Ovary (tissue), 10 donors: ENCODE measurements at places on chromosomes 1 and 21.

GRCh38 chr1:89545264-89546038 lies 20.8 kb downstream of the LRRC8B start:
- DNase-seq, result no peak
- H3K27me3 ChIP-seq, result no peaks in the 10 kb centered on the region
- H3K4me1 ChIP-seq, result peaks cover 1% of the 10 kb centered on the region
- no peak overlapping the region for H3K27ac ChIP-seq
- H3K36me3 ChIP-seq, result no peaks in the 10 kb centered on the region

DNA sequence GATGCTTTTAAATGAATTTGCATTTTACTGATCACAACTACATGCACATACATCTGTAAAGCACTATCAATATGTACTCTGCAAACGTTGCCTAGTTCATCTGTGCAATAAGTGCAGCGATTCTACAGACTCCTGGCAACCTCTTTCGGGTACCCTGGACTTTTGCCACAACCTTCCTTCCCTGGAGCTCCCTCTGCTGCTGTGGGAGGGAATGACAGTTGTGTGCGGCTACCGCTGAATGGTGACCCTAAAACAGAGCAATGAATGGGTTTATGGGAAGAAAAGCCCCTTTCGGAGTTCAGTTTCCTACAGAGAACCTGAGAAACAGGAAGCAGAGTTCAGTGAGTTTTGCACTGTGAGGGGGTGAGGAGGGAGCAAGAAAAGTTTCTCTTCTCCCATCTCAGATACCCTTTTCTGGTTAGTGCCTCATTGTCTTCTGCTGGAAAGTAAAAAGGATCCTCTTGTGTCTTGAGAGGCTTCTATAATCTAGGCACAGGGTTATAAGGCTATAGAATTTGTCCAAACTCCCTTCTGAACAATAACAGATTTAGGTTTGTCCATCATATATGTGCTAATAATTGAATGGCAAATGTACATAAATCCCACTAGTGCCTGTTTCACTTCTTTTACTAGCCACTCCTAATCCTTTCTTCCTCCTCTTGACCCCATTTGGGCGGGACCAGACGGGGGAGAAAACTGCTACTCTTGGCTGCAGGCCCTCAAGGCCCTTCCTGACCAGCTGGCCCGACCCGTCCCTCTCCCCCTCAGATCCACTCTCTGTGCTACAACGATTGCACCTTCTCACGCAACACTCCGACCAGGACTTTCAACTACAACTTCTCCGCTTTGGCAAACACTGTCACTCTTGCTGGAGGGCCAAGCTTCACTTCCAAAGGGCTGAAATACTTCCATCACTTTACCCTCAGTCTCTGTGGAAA lies 19.8 kb upstream of the SARS1 start:
- no peak overlapping the region for H3K27ac ChIP-seq
- no peaks in the 10 kb centered on the region for H3K4me1 ChIP-seq
- peak; percentile 24 for DNase-seq
- H3K27me3 ChIP-seq, result peaks cover 2% of the 10 kb centered on the region

GRCh38 chr21:36132696-36133095 lies 2.2 kb upstream of the CBR3 start:
- H3K27ac ChIP-seq, result no peak overlapping the region
- DNase-seq, result no peak
- no peaks in the 10 kb centered on the region for H3K27me3 ChIP-seq
- no peak overlapping the region for H3K4me3 ChIP-seq

DNA sequence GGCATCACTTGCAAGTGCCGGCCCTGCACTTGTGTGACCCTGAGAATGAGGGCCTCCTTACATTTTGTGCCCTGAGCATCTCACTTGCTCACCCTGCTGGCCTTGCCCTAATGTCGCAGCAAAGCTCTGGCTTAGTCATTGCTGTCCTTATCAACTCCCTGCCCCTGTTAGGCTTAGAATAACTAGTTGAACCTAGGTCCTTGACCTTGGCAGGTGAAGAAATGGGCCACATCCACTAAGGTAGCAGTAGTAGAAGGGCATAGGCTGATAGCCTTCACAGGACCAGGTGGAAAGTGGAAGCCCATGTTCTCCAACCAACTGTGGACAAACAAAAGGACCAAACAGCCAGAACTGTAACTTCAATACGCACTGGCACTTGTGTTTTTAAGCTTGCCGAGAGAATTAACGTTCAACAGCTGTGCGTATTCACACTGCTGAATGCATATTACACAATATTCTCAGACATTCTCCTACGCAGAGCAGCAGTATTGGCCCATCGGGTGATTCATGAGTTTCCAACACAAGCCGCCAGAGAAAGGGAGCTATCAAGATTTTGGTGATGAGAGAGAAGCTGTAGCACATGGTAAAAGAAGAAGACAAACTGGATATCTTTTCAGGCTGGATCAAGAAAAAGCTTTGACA lies 27.7 kb upstream of the PTGFRN start:
- peaks cover 5% of the 10 kb centered on the region for H3K4me1 ChIP-seq
- H3K27me3 ChIP-seq, result no peaks in the 10 kb centered on the region
- no peak overlapping the region for H3K4me3 ChIP-seq
- no peaks in the 10 kb centered on the region for H3K36me3 ChIP-seq
- peak; percentile 59 for DNase-seq

- no peaks in the 10 kb centered on the region for H3K36me3 ChIP-seq
- no peak overlapping the region for H3K4me3 ChIP-seq
- DNase-seq, result no peak
- no peak overlapping the region for H3K27ac ChIP-seq
- no peaks in the 10 kb centered on the region for H3K27me3 ChIP-seq
- no peaks in the 10 kb centered on the region for H3K4me1 ChIP-seq
Measured at GRCh38 chr1:205535866-205536758, 31.6 kb downstream of the CDK18 start.

DNA sequence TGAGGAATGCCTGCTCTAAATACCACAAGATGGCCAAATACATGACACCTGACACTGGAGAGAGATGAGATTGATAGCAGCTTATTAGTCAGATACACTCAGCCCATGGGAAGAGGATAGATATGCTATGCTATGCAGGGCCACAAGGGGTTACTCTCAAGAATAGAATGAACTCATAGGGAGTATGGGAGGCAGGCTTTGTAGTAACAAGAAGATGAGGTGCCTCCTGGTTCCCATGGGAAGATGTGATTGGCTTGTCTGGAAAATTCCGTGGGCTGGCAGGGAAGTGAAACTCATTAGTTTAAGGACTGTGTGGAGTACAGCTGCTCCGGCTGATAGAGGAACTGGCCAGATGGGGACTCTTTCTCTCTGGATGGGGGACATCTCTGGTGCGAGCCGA lies 16.5 kb downstream of the CCDC30 start:
- no peaks in the 10 kb centered on the region for H3K36me3 ChIP-seq
- no peak for DNase-seq
- no peak overlapping the region for H3K4me3 ChIP-seq
- H3K27ac ChIP-seq, result no peak overlapping the region

- H3K27ac ChIP-seq, result no peak overlapping the region
- H3K36me3 ChIP-seq, result no peaks in the 10 kb centered on the region
- no peaks in the 10 kb centered on the region for H3K27me3 ChIP-seq
- H3K4me3 ChIP-seq, result no peak overlapping the region
- DNase-seq, result no peak
- no peaks in the 10 kb centered on the region for H3K4me1 ChIP-seq
Measured at GRCh38 chr1:184221087-184221486, 165.7 kb upstream of the C1orf21 start.

DNA sequence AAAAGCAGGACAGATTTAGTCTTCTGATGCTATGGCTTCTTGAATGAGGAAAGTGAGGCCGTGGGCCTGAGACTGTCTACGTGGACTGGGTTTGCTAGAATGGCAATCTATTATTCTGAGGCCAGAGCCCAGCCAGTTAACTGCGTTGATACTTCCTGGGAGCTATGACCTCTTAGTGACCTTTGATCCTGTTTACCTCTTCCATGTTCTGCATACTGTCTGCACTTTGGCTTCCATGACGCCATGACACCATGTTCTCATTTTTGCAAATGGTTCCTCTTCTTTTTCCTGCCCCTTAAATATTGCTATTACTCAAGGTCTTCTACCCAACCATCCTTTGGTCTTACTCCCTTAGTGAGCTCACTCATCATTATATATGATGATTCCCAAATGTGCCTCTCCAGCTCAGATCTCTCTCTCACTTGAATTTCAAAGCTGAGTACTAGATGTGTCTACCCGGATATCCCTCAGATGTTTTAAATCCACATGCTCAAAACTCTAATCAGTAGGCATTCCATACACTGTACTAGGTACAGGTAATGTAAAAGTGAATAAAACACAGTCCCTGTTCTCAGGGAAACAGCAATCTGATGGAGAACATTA lies 66.1 kb upstream of the ATP1A1 start:
- no peak overlapping the region for H3K27ac ChIP-seq
- H3K27me3 ChIP-seq, result no peaks in the 10 kb centered on the region
- H3K4me3 ChIP-seq, result no peak overlapping the region
- H3K4me1 ChIP-seq, result no peaks in the 10 kb centered on the region

GRCh38 chr21:25964015-25964414 lies 206.6 kb downstream of the APP start:
- no peaks in the 10 kb centered on the region for H3K36me3 ChIP-seq
- H3K27ac ChIP-seq, result no peak overlapping the region
- no peaks in the 10 kb centered on the region for H3K4me1 ChIP-seq
- H3K27me3 ChIP-seq, result no peaks in the 10 kb centered on the region
- DNase-seq, result no peak

- peaks cover 14% of the 10 kb centered on the region for H3K4me1 ChIP-seq
- H3K4me3 ChIP-seq, result no peak overlapping the region
- no peaks in the 10 kb centered on the region for H3K36me3 ChIP-seq
- DNase-seq, result no peak
- no peaks in the 10 kb centered on the region for H3K27me3 ChIP-seq
Measured at GRCh38 chr1:223331929-223332328, 32.0 kb downstream of the SUSD4 start.

GRCh38 chr1:95431235-95431634 lies 197.2 kb downstream of the RWDD3 start:
- no peak overlapping the region for H3K27ac ChIP-seq
- no peaks in the 10 kb centered on the region for H3K36me3 ChIP-seq
- DNase-seq, result no peak
- no peaks in the 10 kb centered on the region for H3K27me3 ChIP-seq
- no peak overlapping the region for H3K4me3 ChIP-seq

DNA sequence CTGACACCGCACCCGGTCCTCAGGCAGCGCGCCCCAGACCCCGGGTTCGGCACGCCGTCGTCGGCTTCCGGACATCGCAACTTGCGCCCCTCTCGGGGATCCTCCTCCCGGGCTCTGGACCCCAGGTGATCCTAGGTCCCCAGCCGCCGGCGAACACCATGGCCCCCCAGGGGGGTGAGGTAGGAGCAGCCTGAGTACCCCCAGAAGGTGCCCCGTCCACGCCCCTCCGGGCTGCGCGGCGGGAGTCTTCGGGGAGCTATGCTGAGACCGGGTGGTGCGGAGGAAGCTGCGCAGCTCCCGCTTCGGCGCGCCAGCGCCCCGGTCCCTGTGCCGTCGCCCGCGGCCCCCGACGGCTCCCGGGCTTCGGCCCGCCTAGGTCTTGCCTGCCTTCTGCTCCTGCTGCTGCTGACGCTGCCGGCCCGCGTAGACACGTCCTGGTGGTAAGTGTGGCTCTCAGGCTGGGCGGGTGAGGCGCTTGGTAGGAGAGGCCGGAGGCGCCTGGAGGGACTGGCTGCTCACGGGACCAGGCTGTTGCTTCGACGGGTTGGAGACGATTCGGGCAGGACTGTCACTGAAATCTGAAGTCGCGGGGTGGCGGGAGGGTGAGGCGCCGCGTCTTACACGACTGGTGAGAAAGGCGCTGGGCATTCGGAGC lies 367 bp downstream of the WNT2B start:
- peak overlapping the region; percentile 51 for H3K4me3 ChIP-seq
- peak; percentile 72 for DNase-seq
- H3K36me3 ChIP-seq, result no peaks in the 10 kb centered on the region
- H3K4me1 ChIP-seq, result peaks cover 29% of the 10 kb centered on the region
- H3K27ac ChIP-seq, result peak overlapping the region; percentile 79

DNA sequence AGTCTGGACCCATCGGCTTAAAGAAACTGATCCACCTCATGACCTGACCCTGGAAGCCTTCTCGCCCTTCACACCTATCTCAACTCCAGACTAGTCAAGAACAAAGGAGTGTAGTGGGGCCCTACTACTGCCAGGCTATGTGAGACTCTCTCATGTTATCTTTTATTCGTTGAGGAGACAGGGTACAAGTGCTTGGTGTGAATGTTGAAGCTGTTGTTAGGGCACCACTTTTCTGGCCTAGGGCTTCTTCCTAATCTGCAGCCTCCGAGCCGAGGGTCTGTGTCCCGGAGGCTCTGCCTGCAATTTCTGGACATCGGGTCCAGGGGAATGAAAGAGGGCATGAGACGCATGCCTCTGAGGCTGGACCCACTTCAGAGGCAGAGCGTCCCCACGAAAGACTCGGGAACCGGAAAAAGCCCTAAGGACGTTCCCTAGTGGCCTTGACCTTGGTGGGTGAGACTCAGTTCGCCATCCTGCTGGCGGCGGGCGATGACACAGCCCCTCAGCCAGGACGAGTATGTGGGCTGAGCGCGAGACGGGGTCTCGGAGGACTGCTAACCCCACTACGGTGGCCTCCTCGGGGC lies 671 bp downstream of the DNAJC11 start:
- peak overlapping the region; percentile 87 for H3K4me3 ChIP-seq
- H3K27ac ChIP-seq, result peak overlapping the region; percentile 70
- H3K4me1 ChIP-seq, result peaks cover 6% of the 10 kb centered on the region
- H3K27me3 ChIP-seq, result no peaks in the 10 kb centered on the region

GRCh38 chr21:19832551-19832950 lies 1165.7 kb upstream of the NCAM2 start:
- H3K4me3 ChIP-seq, result no peak overlapping the region
- DNase-seq, result no peak
- no peaks in the 10 kb centered on the region for H3K36me3 ChIP-seq
- no peaks in the 10 kb centered on the region for H3K4me1 ChIP-seq
- no peaks in the 10 kb centered on the region for H3K27me3 ChIP-seq

GRCh38 chr1:69662321-69662720 lies 94.6 kb downstream of the LRRC7 start:
- no peaks in the 10 kb centered on the region for H3K27me3 ChIP-seq
- H3K4me3 ChIP-seq, result no peak overlapping the region
- H3K27ac ChIP-seq, result no peak overlapping the region
- DNase-seq, result no peak

DNA sequence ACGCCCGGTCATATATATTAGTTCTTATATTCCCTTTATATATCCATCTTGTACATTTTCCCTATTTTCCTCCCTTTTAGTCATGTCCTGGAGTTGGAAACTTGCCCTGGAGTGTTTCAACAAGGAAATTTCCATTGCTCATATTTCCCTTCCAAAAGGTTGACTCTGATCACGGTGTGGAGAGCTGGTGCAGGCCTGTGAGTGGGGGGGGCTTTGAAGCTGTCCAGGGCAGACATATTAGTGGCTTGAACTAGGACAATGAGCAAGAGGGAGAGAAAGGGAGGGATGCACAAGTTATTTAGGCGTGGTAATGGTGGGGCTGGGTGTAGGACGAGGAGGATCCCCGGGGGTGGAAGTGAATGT lies 30.4 kb upstream of the TMEM61 start:
- no peak overlapping the region for H3K4me3 ChIP-seq
- H3K36me3 ChIP-seq, result no peaks in the 10 kb centered on the region
- peaks cover 3% of the 10 kb centered on the region for H3K4me1 ChIP-seq
- H3K27ac ChIP-seq, result no peak overlapping the region
- no peak for DNase-seq
